ENCODE measurements at places on chromosomes 7 and 10.

- no peak for DNase-seq
Measured at GRCh38 chr10:74344306-74344705, 193.3 kb downstream of the ADK start.

- DNase-seq = no peak
Measured at GRCh38 chr10:13862546-13863233, 275.9 kb downstream of the PRPF18 start.

- DNase-seq = no peak
Measured at GRCh38 chr10:112782200-112782907, 167.7 kb upstream of the TCF7L2 start.

GRCh38 chr10:93579985-93580711, 13.7 kb downstream of the FFAR4 start:
- no peak for DNase-seq

- no peak for DNase-seq
Measured at GRCh38 chr7:41046776-41047175, 656.1 kb downstream of the INHBA start.

DNA sequence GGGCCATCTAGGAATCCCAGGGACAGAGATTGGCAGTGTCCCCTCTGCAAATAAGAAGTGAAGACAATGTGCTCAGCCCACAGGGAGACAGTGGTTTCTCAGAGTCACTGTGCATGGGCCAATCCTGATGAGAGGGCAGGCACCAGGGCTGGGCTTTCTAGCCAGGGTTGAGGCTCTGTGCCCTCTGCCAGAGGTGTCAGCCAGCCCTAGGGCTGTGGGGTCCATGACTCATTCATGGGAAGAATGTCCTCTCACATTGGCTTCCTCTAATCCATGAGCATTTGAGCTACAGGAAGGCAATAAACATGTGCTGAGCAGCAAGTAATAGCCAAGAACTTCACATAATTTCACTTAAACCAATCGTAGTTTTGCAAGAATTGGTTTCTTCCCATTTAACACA, 482.0 kb upstream of the MGMT start:
- no peak for DNase-seq

- DNase-seq = no peak
Measured at GRCh38 chr10:61408105-61408504, 45.1 kb downstream of the TMEM26 start.

GRCh38 chr7:44673324-44673723, 66.9 kb downstream of the OGDH start:
- no peak for DNase-seq

- DNase-seq = no peak
Measured at GRCh38 chr10:81297292-81297691, 577.7 kb upstream of the NRG3 start.

DNA sequence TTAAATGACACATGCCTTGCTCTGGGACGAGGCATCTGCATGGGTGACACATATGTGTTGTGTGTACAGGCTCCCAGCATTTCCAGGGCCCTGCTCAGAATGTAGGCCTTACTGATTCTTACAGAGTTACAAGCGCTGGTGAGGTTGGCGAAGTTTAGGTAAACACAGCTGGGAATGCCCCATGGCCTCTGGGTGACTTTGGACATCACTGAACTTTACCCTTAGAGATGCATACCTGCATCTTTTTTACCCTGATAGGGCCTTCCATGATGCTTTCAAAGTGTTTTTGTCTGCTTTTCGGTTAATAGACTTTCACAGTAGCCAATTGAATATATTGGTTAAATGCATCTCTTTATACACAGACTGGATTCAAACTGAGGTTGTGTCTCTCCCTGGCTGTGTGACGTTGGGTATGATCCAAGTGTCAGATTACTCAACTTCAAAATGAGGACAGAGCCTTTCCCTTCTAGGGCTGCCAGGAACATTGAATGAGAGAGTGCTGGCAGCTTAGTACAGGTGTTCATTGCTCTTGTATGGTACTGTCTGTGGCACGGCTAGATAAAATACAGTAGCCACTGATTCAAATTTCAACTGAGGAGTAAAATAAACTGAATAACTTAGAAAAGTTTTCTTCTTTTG, 29.5 kb downstream of the EGFR start:
- no peak for DNase-seq

DNA sequence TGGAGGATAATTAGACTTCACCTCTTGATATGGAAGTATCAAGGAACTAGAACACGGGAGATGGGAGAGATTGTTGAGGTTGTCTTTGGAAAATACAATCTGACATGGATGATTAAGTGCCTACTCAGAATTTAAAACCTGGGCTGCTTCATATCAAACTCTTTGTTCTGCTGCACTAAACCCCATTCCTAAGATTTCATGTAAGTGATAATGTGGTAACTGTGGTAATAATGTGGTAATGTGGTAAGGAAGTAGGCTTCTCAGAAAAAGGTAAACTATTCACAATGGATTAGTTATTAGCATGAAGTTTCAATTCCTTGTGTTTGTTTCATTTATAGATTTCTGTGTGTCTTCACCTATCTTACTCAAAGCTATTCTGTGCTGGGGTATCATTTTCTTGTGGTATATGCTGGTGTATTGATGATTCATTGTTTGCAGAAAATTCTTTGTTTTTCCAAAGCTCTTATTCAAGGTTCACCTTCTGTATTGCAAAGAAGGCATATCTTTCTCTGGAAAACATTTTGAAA, 129.9 kb upstream of the TAC1 start:
- DNase-seq = no peak

GRCh38 chr7:76296743-76297740, 5.4 kb upstream of the HSPB1 start:
- DNase-seq = no peak

GRCh38 chr7:140641524-140642195, 1.0 kb upstream of the DENND2A start:
- no peak for DNase-seq

DNA sequence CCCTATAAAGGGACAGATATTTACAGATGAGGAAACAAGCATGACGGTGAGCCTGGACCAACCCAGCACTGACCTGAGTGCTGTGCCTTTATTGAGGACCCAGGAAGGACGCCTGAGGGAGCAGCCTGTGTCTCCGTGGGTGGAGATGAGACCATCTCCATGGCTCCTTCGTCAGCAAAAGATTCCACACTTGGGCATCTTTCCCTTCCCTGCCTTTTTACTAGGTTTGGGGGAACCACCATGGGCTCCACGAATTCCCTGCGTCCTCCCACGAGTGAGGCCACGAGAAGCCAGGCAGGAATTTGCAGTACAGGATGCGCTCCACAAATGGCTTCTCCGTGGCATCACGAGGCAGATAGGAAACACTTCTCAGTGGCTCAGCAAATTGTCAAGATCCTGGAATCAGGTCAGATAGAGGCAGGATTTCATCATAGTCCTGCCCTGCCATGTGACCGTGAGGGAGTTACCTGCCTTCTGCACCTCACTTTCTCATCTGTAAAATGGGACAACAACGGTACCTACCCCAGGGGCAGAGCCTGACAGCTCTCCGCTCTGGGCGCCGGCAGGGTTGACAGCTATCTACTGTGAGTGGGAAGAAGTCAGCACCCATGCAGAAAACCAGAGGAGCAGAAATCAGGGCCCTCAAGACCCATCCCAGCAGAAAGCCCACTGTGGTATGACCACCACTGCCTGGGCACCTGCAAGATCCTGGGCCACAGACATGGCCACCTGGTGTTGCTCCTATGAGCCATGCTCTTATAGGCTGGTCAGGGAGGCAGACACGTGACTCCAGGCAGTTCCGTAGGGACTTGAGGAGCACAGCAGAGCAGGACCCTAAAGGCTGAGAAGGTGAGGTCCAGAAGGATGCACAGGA, 80.1 kb downstream of the GRID1 start:
- no peak for DNase-seq

DNA sequence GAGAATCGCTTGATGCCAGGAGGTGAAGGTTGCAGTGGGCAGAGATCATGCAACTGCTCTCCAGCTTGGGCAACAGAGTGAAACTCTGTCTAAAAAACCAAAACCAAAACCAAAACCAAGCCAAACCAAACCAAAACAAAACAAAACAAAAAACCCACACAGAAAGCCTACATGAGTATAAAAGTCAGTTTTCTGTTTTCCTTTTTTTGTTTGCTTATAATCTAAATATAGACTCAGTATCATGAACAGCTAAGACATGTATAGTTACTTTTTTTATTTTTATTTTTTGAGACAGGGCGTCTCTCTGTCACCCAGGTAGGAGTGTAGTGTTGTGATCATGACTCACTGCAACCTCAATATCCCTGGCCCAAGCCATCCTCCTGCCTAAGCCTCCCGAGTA, 16.8 kb upstream of the MTPN start:
- no peak for DNase-seq

GRCh38 chr10:53601260-53601875, 828.8 kb upstream of the MBL2 start:
- DNase-seq = no peak

DNA sequence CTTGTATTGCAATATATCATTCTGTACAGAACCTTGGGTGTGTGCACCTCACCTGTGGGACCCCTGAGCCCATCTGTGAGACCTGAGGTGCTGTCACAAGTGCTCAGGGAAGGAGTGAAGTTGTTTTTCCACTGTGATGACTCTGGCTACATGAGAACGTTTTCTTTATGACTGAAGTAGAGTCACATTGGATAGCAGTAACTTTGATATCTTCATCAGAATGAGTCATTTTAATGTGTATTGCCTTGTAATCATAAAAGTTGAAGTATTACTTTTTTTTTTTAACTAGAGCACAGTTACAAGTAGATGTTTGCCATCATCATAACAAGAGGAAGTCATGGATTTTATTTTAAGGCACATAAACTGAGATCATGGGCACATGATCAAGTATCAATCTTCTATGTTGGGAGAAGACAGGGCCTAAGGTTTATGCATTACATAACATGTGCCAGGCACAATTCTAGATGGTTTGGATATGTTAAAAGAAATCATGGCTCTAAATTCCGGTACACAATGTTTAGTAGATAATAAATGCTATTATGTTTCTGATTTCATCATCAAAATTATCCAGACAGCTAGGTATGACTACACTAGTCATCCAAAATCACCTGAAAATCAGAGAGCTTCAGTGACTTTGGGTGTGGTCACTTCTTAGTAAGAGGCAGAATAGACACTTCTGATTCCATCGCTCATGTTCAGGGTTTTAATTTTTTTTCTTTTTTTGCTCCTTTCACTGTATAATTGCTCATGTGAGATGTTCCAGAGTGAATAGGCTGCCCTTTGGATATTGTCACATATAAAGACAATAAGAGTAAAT, 82.7 kb upstream of the KLF6 start:
- no peak for DNase-seq

DNA sequence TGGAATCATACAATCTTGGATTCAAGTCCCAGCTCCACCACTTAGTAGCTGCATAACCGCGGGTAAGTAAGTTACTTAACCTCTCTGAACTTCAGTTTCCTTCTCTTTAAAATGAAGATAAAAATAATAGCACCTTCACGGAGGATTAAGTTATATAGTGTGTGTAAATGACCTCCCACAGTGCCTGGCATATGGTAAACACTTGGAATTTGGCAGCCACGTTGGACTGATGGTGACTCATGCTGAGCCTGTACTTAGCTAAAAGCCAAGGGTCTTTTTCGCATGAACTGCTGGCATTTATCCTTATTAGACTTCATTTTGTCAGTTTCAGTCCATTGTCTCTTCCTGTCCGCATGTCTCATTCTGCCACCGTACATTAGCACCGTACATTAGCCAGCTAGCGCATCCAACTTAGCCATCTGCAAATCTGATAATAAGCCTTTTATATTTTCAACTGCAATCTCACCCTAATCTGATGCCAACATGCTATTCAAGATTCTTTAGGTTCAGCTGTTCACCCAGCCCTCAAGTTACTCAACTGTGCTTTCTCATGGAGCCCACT, 11.2 kb downstream of the SLC13A4 start:
- DNase-seq = no peak

- DNase-seq = no peak
Measured at GRCh38 chr10:77925410-77925794, 1.2 kb downstream of the DLG5 start.

DNA sequence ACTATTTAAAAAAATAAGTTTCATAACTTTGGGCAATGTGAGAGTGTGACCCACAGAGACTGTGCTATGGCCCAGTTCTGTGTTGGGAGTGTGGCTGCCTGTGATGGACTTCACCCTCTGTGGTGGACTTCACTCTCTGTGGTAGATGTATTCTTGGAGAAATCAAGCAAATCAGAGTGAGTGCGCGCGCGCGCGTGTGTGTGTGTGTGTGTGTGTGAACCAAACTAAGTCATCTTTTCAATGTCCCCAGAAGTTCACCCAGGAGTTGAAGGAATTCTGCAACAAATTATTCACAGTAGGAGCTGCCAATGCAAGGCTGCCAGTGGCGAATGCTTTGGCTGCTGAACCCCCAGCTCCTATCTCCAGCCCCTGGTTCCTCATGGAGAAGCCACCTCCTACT, 184.5 kb downstream of the ADAM12 start:
- no peak for DNase-seq

DNA sequence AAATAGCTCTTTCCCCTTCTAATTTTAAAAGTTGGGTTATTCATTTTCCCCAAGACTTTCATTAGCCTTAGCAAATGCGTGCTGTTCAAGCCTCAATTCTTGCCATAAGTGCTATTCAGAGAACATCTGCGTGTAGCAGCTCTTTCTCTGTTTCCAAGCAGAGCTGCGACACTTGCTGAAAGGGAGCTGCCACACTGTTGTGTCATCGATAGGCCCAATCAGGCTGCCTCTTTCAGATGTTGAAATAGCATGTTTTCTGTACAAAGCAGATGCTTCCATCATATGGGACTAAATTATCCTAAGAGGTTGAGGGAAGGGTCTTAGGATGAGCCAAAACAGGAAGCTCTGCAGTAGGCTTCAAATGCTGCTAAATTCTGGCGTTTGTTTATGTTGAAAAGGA, 220.9 kb upstream of the CDC14C start:
- DNase-seq = no peak

DNA sequence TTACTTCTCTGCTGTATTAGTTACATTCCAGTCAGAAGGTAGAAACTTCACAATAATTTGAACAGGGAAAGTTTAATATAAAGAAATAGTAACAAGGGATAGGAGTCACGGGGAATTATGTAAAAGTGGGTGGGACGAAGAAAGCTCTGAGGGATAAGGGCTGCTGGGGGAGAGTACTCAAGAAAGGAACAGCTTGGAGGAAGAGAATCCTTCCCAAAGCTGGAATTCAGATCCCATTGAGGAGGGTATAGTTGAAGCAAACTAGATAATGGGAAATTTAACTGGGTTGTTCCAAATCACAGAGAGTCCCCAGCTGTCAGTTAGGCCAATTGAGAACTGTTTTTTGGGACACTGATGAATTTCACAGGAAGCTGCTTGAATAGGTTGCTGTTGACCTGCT, 53.2 kb upstream of the MACC1 start:
- no peak for DNase-seq

- DNase-seq = no peak
Measured at GRCh38 chr7:72540106-72540611, 128.0 kb upstream of the CALN1 start.

- no peak for DNase-seq
Measured at GRCh38 chr7:151673216-151673615, 153.5 kb upstream of the RHEB start.

GRCh38 chr7:90749262-90749661, 153.1 kb downstream of the CDK14 start:
- DNase-seq = no peak

Measured in thoracic aorta (tissue), 2 donors.